ENCODE measurements at places on chromosomes 2 and 18.

GRCh38 chr2:100019499-100019898 lies 122.9 kb downstream of the AFF3 start:
- DNase-seq = no peak

DNA sequence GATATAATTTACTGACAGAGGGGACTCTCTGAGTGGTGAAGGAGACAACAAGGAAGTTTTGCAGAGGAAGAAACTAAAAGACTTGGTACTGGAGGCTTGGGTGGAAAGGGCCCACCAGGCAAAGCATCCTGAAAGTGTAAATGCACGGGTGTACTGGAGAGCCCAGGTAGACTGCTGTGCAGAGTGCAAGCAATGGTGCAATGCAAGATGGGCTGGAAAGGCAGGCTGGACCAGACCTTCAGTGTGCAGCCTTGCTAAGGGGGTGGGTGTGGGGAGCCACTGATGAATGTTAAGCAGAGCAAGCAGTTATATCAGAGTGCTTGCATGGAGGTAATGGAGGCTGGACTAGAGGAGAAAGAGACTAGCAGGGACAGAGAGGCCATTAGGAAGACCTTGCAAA lies 10.7 kb downstream of the C2orf74 start:
- no peak for DNase-seq

- DNase-seq = no peak
Observed at GRCh38 chr2:41580806-41581205, 467.0 kb upstream of the PKDCC start.

- DNase-seq = no peak
Observed at GRCh38 chr2:107669335-107669734, 157.4 kb upstream of the RGPD4 start.

DNA sequence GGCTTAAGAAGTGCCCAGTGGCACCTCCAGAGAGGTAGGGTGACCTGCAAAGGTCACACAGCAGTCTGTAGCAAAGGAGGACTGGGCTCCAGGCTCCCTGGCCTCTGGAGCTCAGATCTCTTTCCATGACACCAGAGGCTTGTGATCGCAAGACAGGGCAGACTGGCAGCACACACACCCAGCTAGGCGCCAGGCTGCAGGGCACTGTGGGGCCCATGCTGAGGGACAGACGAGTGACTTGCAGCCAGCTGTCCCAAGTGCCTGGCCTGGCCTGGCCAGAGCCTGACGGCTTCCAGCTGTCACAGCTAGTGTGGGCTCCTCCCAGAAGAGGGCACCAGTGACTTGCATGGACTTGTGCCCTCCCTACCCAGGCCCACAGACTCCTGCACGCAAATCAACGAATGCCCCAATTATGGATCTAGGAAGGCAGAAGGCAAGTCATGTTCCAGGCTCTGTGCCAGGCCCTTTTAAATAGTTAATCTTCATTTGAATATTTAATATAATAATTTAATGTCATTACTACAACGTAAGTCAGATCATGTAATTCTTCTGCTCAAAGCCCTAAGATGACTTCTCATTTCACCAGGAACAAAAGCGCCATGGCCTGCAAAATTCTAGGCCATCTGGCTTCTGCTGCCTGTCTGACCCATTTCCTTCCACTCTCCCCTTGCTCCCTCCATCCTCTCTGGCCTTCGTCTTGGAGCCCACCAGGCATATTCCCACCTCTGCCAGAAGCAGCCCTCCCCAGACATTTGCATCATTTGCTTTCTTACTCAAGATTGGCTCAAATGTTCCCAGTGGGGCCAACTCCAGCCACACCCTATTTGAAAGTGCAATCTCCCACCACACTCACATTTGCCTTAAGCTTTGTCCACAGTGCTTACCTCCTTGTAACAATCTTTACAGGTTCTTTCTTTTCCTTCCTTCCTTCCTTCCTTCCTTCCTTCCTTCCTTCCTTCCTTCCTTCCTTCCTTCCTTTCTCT lies 3.7 kb upstream of the SPEG start:
- DNase-seq = no peak

GRCh38 chr2:71720596-71721361 lies 267.4 kb downstream of the DYSF start:
- DNase-seq = no peak

DNA sequence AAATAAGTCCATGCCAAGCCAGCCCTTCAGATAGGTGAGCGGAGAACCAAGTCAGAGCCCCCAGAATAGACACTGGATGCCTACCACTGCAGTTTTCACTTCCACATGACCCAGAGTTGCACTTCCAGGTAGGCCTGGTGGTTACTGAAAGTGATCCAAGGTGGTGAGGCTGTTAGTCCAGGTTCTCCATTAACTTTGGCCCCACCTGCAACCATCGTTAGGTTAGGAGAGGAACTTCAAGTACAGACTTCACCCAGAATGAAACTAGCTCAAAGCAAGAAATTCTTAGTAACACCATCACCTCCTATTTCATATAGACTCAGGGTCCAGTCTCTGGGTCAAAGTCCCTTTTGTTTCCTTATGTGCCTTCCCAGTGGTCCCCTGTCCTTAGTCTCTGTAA lies 293.1 kb upstream of the ID2 start:
- DNase-seq = no peak

DNA sequence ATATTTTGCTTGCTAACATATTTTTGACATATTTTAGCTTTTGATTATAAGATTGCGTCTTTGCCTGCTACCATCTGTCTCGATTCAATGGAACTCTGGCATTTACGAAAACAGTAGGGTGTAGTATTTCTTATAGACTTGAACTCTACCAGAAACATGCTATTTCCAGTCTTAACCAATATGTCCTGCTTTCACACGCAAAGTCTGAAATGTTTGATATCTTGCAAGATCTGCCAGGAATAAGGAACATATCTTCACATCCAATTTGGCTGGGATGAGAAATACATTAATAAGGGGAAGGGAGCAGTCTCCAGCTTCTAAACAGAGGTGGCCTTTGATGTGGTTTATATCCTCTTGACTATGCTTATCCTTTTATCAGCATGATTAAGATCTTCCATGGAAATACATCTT lies 299.4 kb downstream of the ZNF521 start:
- no peak for DNase-seq

- DNase-seq = no peak
Observed at GRCh38 chr2:145957929-145958328, 1438.0 kb upstream of the ZEB2 start.

GRCh38 chr2:193584522-193584938 lies 1389.8 kb upstream of the TMEFF2 start:
- no peak for DNase-seq

DNA sequence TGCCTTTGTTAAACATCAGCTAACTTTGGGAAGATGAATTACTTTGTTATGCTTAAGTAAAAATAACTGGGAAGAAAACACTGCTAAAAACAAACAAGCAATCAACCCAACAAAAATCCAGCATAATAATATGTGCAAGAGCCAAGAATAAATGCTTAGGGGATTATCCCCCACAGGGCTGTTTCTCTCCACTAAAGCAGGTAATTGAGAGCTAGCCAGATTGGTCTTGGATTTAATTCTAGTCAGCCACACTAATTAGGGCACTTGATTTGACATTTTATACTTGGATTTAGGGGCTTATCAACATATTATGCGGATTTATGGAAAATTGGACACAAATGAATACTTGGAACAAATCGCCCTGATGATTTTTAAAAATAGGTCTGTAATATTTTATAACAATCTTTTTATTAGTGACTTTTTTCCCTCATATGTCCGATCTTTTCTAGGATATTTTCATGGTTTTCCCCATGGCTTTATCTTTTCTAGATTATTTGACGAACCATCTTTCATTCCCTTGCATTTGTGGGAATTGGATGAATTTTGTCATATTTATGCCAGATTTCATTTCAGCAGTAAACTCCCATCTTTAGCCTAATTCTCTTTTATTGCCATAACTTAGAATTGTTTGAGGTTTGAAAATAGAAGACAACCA lies 199.1 kb upstream of the NXPH2 start:
- no peak for DNase-seq

DNA sequence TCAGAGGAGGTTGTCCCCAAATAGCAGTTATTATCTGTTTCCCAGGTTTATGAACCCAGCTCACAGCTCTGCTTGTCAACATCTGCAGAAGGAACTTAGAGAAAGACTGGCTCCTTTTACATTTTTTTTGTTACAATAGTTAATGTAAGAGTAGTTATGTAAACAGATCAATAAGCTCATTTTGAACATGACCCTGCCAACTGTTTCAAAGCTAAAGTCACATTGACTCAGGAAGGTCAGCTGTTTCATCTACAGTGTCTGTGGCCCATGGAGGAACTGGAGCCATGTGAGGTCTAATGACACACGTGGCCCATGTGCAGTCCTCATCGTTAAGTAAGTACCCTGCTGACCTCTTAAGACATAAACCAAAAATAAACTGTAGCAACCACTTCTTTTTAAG lies 97.1 kb downstream of the SH3RF3 start:
- DNase-seq = no peak
